ENCODE measurements at places on chromosomes 16 and 17.

GRCh38 chr17:34382621-34383124 is 19.6 kb upstream of the CCL1 start:
- no peak for DNase-seq

DNA sequence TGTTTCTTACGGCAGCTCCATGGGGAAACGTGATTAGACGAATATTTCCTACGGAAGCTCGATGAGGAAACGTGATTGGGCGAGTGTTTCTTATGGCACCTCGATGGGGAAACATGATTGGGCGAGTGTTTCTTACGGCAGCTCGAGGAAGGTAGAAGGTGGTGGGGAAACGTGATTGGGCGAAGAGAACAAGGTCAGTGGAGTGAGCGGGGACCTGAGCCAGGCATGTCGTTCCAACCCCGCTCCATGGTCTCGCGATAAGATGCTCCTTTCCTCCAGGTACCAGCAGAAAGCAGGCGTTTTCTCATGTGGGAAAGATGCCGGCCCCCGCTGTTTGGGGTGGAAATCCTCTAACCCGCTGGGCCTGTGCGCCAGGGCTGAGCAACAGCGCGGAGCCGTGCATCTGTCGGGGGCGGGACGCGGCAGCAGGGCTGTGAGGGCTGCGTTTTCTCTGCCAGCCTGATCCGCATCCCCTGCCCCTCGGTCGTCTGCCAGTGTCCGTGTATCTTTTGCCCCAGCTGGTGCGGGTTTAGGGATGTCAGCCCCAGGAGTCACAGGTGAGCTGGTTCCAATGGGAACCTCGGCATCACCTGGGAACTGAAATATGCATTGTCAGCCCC is 25.6 kb upstream of the DOC2B start:
- peak; percentile 42 for DNase-seq

DNA sequence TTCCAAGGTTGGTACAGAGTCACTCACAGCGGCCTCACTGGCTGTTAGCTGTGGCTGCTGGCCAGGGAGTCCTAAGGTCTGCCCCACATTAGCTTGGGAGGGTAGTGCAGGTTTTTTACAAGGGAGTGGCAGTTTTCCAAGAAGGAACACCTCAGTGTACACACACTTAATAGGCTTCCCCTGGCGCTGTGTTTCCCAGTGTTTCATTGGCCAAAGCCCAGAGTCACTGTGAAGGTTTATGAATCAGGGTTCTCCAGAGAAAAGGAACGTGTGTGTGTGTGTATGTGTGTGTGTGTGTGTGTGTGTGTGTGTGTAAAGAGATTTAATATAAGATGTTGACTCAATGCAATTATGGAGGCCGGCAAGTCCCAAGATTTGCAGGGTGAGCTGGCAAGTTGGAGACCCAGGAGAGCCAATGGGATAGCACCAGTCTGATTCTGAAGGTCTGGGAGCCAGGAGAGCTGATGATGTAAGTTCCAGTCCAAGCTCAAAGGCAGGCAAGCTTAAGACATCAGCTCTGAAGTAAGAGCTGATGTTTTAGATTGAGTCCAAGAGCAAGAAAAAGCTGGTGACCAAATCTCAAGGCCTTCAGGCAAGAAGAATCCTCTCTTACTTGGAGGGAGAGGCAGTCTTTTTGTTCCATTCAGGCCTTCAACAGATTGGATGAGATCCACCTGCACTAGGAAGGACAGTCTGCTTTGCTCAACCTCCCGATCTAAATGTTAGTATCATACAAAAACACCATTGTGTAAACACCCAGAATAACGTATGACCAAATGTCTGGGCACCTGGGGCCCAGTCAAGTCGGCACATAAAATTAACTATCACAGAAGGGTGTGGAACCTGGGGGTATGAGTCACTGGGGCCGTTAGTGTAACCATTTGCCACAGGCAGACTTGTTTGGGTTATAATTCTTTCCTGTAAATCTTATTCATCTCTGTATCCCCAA is 206.8 kb downstream of the PRKCA start:
- no peak for DNase-seq

- no peak for DNase-seq
These were observed 46.1 kb downstream of the ANKRD11 start for GRCh38 chr16:89444151-89444723.

DNA sequence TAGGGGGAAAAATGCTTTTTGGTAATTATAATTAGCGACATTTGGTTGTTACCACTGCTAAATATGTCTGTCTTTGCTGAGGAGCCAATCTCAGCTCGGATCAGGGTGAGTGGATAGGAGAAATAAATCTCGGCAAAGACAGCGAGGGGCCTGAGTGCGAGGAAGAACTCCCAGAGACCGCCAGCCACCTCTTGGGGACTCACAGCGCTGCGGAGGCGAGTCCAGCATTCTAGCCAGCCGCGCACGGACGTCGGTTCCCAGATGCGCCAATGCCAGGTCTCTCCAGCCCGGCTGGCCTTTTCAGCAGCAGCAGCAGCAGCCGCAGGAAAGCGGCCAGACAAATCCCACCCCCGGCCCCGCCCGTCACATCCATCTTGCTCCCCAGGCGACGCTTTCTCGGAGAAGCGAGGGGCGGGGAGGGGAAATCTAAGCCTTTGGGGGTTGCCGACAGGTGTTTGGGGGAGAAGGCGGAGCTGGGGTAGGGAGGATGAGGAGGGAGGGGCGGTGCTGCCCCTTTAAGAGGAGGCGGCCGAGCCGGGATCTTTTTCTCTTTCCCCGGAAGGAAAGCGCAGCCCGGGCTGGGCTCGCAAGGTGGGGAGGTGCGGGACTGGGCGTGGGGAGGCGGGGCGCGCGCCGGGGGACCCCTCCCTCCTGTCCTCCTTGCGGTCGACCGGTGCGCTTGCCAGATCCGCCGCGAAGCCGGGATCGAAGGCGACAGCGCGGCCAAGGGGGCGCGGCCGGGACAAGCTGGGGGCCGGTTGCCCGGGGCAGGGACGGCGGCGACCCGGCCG is at the start of gene ITGA3:
Gene ITGA3, plus strand, starts transcription at position 685 of the 791 bp plus-strand sequence. CDS start 330 bp downstream, outside the sequence.
- DNase-seq = peak; percentile 84

- peak; percentile 69 for DNase-seq
These were observed 43.8 kb upstream of the DHX40 start for GRCh38 chr17:59521465-59522126.
